Vein endothelial cell (primary cell): ENCODE measurements at places on chromosomes 16 and 17. TPM values are rescaled to one million over a fixed set of nuclear protein-coding genes. Genes with fewer than 3 reads are reported as not detected.

The TNP2 gene
- total RNA-seq, result not detected in 2 replicates

The PIMREG gene
- total RNA-seq, result 8.8 and 16.2 TPM in 2 replicates

The ZNF764 gene
- 10.5 and 10.6 TPM in 2 replicates for total RNA-seq

The PLA2G10 gene
- not detected in 2 replicates for total RNA-seq

The KLHL10 gene
- not detected in 2 replicates for total RNA-seq

The TBX21 gene
- not detected in 2 replicates for total RNA-seq

The CIBAR2 gene
- total RNA-seq, result 0.33 TPM in 1 of 2 replicates, not detected in the other

The IGFALS gene
- total RNA-seq, result not detected in 2 replicates

The TMEM238L gene
- total RNA-seq, result not detected in 2 replicates

The MT1F gene
- total RNA-seq, result 0.33 and 0.38 TPM in 2 replicates

The UNC45B gene
- total RNA-seq, result not detected in 2 replicates

The PERCC1 gene
- total RNA-seq, result 0.19 TPM in 1 of 2 replicates, not detected in the other

The SNX11 gene
- total RNA-seq, result 14.7 and 17.0 TPM in 2 replicates

The CHST5 gene
- 0.33 TPM in 1 of 2 replicates, not detected in the other for total RNA-seq

The NPIPB9 gene
- total RNA-seq, result 4.1 and 4.9 TPM in 2 replicates

The PIPOX gene
- 2.8 and 3.3 TPM in 2 replicates for total RNA-seq

The PROCA1 gene
- 0.86 and 1.3 TPM in 2 replicates for total RNA-seq

The NXN gene
- total RNA-seq, result 61.4 and 94.7 TPM in 2 replicates

The DOK4 gene
- total RNA-seq, result 13.4 and 26.5 TPM in 2 replicates

The TEKT3 gene
- not detected in 2 replicates for total RNA-seq

The OR2C1 gene
- total RNA-seq, result not detected in 2 replicates

The DNASE1L2 gene
- 0.65 and 0.67 TPM in 2 replicates for total RNA-seq

The RND2 gene
- total RNA-seq, result under 0.01 and 0.10 TPM in 2 replicates

The NHERF2 gene
- total RNA-seq, result 40.5 and 82.0 TPM in 2 replicates

The SLC6A4 gene
- 0.48 and 0.65 TPM in 2 replicates for total RNA-seq

The FAM83G gene
- total RNA-seq, result 17.0 and 18.9 TPM in 2 replicates

The IL32 gene
- total RNA-seq, result 101 and 214 TPM in 2 replicates

The PAQR4 gene
- 11.8 and 13.9 TPM in 2 replicates for total RNA-seq

The ATP1B2 gene
- total RNA-seq, result not detected in 2 replicates
